MCF 10A (cell line): ENCODE measurements at places on chromosomes 2 and 18. TPM values are rescaled to one million over a fixed set of nuclear protein-coding genes. Genes with fewer than 3 reads are reported as not detected.

DNA sequence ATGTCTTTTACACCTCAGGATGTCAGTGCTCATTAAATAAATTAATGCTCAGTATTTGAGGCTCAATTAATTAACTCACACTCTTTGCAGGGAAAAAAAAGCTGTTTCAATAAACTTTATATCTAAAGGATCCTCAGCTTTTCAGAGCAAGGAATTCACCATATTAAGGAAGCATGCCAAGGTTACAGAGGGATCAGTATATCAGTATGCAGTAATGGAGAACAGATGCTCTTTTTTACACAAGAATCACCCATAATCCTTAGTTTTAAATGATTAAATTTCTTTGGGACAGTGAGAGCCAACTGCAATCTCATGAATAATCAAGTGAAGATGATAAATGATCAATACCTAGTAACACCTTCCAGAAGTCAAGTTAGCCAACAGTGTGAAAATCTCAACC, 14.9 kb upstream of the LCT start:
- DNase-seq, result no peak

DNA sequence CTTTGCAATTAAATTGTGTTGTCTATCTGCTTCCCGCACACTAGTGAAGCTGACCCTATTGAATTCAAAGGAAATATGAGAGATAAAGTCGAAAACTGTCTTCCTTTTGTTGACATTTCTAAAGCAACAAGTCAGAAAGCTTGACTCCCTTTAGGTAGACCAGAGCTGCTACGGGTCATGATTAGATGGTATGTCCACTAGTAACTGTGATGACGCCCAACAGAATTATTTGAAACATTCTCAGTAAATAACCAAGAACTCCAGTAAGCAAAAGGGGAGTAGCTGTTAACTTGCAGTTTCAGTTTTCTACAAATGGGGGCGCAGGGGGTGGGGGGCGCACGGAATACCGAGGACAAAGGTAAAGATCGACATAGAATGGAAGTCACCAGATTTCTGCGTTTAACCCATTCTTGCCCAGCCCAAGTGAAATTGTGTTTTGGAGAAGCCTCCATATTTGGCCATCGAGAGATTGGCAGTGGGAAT, 56.4 kb downstream of the CRIM1 start:
- no peak for DNase-seq

DNA sequence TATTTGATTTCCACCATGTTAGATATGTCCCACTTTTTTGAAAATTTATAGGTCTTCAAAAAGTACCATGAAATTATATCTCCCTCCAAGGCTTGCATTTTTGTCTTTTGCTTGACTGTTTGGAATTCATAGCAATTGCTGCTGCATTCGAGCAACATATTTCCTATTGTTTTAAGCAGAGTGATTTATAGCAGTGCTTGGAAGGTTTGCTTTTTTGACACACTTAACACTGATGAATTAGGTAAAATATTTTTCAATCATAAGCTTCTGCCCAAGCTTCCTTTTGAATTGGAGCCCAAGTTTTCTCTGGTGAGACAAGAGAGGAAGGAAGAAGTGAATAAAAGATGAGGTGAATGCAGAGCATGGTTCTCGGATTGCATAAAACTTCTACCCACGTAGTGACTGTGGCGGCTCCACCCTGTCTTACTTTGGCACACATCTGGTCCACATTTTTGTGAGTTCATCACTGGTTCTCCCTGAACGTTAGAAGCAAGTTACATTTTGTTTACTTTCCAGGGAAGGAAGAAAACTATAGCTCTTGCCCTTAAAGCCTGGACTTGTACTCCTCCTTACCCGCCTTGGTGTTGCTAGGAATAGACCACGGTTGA, 667.0 kb downstream of the TSN start:
- peak; percentile 29 for DNase-seq

- no peak for DNase-seq
Observed at GRCh38 chr2:5736050-5736449, 43.9 kb downstream of the SOX11 start.

GRCh38 chr2:60149176-60149575, 404.3 kb downstream of the BCL11A start:
- no peak for DNase-seq

CD226 gene
- 2.6 and 3.4 TPM in 2 replicates for total RNA-seq

RFX8 gene
- not detected in 2 replicates for total RNA-seq

C2orf78 gene
- not detected in 2 replicates for total RNA-seq

CXCR1 gene
- total RNA-seq, result 0.12 TPM in 1 of 2 replicates, not detected in the other
